D341Med (cell line): ENCODE measurements at places on chromosomes 3 and 15.

DNA sequence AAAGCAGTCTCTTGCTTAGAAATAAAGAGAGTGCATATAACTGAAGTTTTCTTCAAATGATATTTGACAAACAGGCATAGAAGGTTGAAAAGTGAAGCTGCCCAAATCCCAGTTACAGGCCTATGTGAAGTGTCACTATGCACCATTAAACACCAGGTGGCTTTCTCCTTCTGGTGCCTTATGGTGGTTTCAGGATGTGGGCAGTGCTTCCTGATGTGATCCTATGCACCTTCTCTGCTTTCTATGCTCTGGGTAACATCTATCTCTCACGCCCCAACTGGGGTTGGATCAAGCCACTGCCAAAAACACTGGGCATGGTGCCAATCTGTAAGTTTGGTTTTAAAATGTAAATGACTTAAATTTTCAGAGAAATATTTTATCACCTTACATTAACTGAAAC is 744.7 kb downstream of the TUSC7 start:
- DNase-seq = peak; percentile 16

- DNase-seq = no peak
Measured at GRCh38 chr15:70757627-70758026, 5.7 kb downstream of the UACA start.

DNA sequence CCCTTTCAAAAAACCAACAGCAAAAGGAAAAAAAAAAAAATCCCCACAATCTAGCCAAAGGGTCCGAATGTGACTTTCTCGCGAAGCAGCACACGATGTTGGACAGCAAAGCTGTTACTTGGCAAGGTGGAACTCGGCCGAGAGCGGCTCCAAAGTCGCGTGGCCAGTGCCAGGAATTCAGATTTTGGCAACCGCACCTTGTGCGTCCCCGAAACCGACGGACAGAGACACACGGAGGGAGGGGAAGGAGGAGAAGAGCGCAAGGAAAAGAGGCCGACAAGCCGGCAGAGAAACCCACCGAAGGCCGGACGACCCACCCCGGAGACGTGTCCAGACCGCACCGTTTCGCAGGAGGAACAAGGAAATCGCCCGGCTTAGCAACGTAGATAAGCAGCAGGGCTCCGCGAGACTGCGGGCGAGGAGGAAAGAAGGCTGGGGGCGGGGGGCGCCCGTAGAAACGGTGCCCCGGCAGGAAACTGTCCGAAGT is 517.3 kb downstream of the MECOM start:
- DNase-seq = peak; percentile 58

- no peak for DNase-seq
Measured at GRCh38 chr3:35894735-35895134, 255.4 kb downstream of the ARPP21 start.

GRCh38 chr3:32998631-32999451 is 47.4 kb downstream of the CCR4 start:
- no peak for DNase-seq

GRCh38 chr3:156158656-156159295 is 38.4 kb downstream of the KCNAB1 start:
- no peak for DNase-seq

DNA sequence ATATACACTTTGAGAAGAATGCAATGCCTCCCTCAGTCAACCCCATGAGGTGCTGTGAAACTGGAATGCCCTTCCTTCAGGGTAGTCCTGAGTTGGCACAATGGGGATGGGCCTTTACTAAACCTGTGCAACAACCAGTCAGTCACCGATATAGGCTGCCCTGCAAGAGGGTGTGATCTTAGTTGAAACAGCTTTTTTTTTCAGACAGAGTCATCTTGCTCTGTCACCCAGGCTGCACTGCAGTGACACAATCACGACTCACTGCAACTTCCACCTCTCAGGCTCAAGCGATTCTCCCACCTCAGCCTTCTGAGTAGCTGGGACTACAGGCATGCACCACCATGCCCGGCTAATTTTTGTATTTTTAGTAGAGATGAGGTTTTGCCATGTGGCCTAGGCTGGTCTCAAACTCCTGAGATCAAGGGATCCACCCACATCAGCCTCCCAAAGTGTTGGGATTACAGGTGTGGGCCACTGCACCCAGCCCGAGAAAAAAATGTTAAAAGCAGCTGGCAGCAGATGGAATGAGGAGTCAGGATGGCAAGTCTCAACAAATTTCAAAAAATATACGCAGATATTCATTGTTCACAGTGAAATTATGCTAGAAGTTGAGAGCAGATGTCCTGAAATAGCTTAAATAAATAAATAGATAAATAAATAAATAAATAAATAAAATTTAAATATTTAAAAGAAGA is 31.8 kb downstream of the MYO5A start:
- DNase-seq = no peak
